ENCODE measurements at places on chromosomes 1 and 21.

DNA sequence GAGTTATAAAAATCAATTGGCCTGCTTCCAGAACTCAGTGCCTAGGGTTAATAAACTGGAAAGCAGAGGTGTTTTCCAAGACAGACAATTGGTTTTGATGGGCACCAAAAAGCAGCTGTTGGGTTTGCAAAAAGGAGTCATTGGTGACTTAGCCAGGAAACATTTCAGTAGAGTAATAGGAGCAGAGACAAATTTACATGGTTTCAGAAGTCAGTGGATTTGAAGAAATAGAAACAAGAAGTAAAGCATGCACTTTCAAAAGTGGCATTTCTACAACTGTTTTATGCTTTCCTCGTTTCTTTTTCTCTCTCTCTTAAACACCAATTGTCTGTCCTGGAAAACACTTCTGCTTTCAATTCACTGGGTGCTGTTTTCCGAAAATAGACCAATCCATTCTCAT lies 87.8 kb downstream of the GLUL start:
- no peak for DNase-seq

GRCh38 chr1:28199328-28200233 lies 23.1 kb upstream of the PTAFR start:
- DNase-seq, result peak; percentile 77

- no peak for DNase-seq
These were observed 13.0 kb downstream of the UCK2 start for GRCh38 chr1:165840423-165840822.

DNA sequence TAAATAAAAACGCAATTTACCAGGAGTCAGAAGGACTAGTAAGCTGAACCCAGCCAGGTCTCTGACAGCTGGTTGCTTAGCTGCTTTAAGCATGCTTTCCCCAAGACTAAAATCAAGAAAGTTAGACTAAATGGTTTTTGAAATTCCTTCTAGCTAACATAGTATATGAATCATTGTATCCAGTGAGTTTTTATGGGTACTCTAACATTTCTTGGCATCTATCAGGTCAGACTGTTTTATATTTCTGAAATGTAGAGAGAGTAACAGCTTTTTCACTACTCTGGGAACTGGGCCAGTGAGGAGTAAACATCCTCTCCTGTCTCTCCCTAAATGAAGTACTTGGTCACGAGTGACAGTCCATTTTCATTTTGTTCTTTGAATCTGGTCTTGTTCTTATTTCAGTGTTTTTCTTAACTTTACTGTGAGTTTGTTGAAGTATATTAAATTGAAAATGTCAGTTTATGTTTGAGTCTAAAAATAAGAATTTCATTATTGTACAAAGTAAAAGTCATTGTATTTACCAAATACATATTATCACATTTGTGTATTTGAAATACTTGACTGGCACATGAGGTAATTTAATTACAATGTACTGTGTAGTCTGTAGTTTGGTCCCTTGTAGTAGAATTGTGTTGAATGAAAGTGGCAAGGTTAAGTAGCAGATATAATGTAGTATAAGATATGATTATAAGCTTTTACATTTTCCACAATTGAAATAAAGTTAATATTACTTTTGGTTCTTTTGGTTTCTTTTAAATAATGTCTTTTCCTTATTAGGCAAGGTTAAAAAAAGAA lies 47.6 kb downstream of the PKN2 start:
- DNase-seq, result no peak

GRCh38 chr1:21503706-21504377 lies 5.4 kb upstream of the ALPL start:
- no peak for DNase-seq

GRCh38 chr1:23286401-23286800 lies 57.7 kb downstream of the HNRNPR start:
- DNase-seq, result no peak

GRCh38 chr1:165288350-165289120 lies 68.0 kb downstream of the LMX1A start:
- no peak for DNase-seq

GRCh38 chr1:113931451-113931851 lies 2.3 kb downstream of the HIPK1 start:
- no peak for DNase-seq

- no peak for DNase-seq
These were observed 73.6 kb downstream of the TBX15 start for GRCh38 chr1:118914379-118915161.

- no peak for DNase-seq
These were observed 100.6 kb upstream of the ARTN start for GRCh38 chr1:43832998-43833397.

DNA sequence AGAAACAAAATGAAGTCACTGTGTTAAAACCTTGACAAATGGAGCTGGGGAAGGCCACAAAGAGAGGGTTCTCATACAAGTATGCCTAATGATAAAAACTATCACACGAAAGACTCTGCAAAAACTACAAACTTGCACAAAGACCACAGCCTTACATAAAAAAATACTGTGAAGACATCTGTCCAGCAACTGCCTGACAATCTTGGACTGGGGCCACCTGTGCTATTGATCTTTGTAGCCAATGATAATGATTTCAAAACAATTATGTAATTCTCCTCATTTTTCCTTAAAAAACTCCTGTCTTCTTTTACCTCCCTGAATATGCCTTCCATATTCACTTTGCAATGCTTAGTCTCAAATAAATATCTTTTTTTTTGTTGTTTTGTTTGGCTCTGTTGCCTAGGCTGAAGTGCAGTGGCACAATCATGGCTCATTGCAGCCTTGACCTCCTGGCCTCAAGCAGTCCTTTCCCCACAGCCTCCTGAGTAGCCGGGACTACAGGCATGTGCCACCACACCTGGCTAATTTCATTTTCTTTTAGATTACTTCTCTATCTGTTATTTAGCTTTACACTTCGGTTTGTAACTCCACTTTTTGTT lies 79.4 kb upstream of the RHOU start:
- no peak for DNase-seq

DNA sequence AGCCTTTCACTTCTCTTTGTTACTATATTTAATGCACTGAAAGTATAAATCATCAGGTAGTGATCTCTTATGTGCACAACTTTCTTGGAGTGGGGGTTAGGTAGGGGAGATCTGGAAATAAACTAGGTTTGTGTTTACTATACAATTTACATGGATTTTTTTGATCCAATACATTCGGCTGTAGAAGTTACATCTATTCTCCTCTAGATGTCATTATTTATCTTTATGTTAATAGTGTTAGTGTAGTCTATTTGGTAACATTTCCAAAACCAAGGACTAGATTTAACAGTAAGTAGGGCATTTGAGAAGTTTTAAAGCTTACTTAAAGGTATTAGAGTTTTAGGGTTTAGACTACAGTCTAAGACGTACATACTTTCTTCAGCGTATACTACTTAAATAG lies 5.4 kb downstream of the VPS45 start:
- no peak for DNase-seq

- DNase-seq, result no peak
These were observed 60.8 kb downstream of the FAM163A start for GRCh38 chr1:179803918-179804317.

DNA sequence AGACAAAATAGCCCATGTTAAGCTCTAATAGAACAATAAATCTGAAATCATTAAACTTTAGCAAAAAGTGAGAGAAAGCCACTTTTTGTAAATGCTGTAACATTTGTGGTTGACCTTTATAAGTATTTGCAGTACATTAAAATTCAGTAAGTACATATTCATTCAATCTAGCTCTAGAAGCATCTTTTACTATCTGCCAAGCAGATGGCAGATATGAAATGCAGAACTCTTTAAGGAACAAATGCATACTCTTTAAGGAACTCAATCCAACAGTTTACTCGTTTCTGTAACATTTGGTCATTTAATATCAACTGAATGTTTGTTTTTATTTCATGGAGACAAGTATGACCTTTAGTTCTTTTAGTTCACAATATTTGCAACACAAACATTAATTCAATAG lies 150.1 kb downstream of the APP start:
- no peak for DNase-seq

GRCh38 chr1:150661156-150661555 lies 31.7 kb upstream of the ENSA start:
- DNase-seq, result no peak

DNA sequence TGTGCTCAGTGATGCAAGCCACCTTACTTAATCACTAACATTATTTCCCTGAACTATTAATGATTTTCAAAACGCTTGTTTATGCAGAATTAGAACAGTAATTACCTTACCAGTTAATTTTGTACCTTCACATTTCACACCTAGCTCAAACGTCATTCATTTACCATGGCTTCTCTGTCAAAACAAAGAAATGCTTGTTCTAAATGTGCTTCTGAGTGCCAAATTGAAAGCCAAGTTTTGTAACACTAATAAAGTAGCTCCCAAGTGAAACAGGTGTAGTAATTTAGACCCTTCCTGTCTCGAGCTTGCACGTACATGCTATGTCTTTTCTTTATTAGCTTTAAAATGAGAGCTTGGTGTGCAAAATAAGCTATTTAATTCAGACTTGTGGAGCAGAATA lies 533.7 kb upstream of the PKN2 start:
- DNase-seq, result no peak
